ENCODE measurements at places on chromosomes 13 and 19. TPM values are rescaled to one million over a fixed set of nuclear protein-coding genes. Genes with fewer than 3 reads are reported as not detected.

The RNF17 gene
- total RNA-seq, result not detected

The RNASEH2B gene
- 30.7 TPM for total RNA-seq

The ZNF284 gene
- total RNA-seq, result 0.51 TPM

The ZNF486 gene
- total RNA-seq, result not detected

The DACH1 gene
- not detected for total RNA-seq

The POLR2I gene
- 256 TPM for total RNA-seq

The ZNF563 gene
- not detected for total RNA-seq

The FPR1 gene
- 0.07 TPM for total RNA-seq

The LILRA2 gene
- total RNA-seq, result not detected

The WDR88 gene
- total RNA-seq, result not detected

The FBXO27 gene
- total RNA-seq, result 4.6 TPM

The PCDH9 gene
- total RNA-seq, result 7.2 TPM

The DZIP1 gene
- total RNA-seq, result 14.0 TPM

The ATF5 gene
- total RNA-seq, result 54.2 TPM

All from A549 treated with RU486 at 1 μM for 4 hours (cell line).